ENCODE measurements at places on chromosomes 11 and 22.

GRCh38 chr11:72591785-72592502 is 82.3 kb downstream of the PDE2A start:
- DNase-seq: no peak

- DNase-seq: no peak
These were observed 220.7 kb upstream of the BLID start for GRCh38 chr11:122336706-122337105.

DNA sequence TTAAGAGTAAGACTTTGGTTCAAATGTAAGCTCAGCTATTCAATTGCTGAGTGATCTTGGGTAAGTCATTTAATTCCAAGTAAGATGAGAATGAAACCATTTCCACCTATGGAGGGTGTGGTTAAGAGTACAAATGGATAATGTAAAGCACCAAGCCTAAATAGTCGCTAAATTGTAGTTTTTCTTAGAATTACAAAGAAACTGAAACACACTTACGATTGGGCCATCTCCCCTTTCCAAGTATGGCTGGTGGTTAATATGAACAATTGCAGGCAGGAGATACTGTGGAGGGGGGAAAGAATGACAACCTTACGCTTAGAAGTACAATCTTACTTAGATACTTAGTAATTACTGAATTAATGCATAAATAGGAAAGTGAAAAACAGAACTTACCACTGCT is 8.2 kb downstream of the DDX17 start:
- DNase-seq: no peak

DNA sequence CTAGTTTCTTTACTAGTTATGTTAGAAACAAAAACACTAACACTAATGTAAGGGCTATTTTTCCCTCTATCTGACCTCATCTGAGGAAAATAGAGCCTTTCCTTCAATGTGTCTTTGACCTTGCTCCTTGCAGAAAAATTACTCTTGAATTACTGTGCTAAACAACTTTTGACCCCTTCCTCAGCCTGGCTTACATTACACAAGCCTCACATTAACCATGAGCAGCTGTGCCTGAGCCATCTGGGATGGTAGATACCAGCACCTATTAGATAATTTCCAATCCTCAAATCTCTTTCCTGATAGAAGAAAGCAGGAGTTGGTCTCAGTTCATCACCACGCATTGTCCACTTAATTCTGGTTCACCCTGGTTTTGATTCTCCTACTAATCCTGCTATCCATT is 134.4 kb upstream of the NCAM1 start:
- no peak for DNase-seq

Measured in mesenteric fat pad (tissue), 1 donor.